ENCODE measurements at places on chromosomes 11 and 22.

- DNase-seq: no peak
Observed at GRCh38 chr22:37187552-37187890, 526 bp downstream of the C1QTNF6 start.

DNA sequence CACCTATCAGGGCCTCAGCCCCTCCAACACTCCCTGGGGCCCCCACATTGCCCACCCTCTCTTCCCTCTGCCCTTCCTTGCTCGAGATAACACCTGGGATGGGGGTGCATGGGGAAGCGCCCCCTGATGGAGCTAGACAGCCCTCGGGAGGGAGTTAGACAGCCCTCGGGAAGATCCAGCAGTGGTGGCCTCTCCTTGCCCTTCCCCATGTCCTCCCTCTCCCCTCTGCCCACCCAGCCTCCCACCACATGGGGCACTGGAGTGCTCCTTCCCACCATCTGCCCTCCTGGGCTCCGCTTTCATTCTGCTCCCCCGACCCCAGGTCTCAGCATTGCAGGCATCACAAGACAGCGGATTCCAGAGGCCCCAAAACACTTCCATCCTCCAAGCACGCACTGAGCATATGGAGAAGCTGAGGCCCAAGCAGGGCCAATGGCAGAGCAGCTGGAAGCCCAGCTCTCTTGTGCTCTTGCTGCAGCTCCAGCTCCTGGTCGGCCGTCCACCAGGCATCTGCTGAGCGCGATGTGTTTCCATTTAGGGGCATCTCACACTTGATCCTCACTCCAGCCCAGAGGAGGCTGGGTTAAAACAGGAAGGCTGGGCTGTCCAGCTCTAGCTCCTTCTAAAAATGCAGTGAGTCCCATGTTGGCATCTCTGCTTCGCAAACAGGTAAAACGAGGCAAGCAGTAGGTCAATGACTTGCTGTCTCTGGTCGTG is 65.6 kb downstream of the IGLL1 start:
- no peak for DNase-seq

GRCh38 chr11:115522302-115522701 is 18.1 kb upstream of the CADM1 start:
- no peak for DNase-seq

DNA sequence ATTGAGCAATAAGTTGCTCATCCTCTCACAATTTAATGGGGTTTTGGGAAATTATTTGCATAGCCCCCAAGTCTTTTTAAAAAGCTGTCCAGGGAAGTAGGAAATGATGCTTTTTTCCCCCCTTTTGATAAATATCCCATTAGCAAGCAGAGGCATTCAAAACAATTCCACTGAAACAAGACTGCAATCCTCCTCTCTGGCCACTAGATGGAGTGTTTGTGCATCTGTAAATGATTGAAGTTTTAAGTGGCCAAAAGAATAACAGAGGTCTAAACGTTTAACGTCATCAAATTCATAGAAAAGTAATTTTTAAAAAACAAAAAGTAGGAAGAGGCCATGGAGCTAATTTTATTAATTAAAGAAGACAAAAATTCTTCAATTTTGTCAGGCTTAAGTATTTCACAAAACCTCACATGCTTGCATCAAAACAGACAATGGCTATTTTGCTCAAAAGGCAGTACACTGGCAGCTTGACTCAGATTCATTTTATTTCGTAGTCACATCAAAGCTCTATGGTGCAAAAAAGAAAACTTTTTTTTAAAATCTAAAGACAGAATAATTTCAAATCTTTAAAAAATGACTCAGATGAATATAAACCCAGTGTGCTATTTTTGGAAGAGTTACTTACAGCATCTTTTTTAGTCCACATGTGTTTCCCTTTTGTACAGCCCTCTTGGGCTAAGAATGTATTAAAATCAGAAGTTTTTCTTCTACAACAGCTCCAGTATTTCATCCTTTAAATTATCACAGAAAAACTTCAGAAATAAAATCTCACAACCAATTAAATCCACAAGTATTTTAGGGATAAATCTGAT is 17.8 kb downstream of the CHORDC1 start:
- DNase-seq: no peak

- DNase-seq: no peak
Observed at GRCh38 chr11:33615751-33616150, 84.9 kb downstream of the C11orf91 start.

- peak; percentile 58 for DNase-seq
Observed at GRCh38 chr11:18706330-18707243, 8.0 kb downstream of the TMEM86A start.

DNA sequence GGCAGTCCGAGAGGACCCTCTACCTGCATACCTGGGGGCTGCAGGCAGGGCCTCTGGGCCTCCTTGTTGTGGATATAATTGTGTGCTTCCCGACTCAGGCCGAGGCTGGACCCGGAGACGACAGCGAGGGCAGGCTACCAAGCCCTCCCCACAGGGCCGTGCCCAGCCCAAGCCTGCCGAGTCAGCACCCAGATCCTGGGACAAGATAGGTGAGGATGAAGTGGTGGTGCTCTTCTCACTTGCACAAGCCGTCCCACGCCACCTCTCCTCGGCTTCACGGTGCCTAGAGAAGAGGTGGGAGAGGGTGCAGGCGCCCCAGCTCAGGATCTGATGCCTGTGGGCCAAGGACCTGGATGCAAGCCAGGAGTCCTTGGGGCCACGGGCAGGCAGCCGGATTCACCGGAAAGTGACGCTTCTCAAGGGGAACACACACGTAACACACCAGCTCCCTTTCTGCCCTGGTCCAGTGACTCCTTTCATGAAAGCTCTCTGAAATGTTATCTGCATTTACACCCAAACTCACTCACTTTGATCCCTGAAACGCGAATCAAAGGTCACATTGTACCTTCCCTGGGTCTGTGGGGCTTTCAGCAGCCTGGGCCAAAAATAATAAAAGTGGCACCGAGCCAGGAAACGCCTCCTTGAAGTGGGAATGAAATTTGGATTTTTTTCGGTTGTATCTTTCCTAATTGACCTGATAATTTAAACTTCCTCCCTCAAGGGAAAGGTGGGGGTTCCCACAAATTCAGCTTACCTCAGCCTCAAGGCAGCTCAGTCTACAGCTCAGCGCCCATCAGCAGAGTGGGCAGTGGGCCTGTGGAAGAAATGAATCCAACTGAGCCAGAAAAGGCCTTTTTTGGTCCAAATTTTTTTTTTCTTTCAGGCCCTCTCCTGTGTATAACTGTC is 1.1 kb upstream of the GNB1L start:
- DNase-seq: peak; percentile 50

- DNase-seq: no peak
Observed at GRCh38 chr22:44775862-44776261, 23.5 kb downstream of the ARHGAP8 start.

- no peak for DNase-seq
Observed at GRCh38 chr11:114399490-114400215, 658 bp downstream of the C11orf71 start.

DNA sequence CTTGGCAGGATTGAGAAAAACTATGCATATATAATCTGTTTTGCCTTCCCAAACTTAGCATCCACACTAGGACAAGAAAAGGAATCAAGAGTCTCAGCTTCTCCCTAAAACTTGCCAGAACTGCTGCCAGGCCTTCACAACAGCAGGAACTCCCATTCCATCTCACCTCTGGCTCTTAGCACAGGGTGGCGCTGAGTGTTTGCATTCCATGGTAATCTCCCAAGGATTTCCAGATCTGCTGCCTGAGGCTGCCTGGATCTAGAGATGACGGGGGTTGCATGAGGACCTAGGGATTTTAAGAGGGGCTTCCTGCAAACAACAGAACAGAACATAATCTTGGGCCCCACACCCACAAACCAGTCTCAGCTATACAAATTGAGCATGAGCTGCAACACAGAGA is 87.1 kb upstream of the OPCML start:
- DNase-seq: no peak

DNA sequence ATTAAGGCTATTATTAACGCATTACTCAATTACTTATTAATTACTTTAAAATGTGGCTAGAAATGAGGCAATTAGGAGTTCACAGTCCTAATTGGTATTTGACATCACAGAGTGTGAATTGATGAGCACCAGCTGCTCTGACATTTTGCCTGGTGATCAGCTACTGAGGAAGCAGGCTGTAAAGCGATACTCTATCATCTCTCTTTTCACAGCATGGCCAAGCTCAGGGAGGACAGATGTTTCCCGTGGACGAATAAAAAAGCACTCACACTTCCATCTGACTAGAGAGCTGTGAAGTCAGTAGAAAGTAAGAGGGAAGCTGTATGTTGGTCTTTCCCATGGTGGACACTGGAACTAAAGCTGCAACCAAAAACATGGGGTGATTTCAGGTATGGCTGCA is 29.1 kb upstream of the SYT9 start:
- DNase-seq: no peak

GRCh38 chr11:63997104-63997700 is 11.0 kb downstream of the OTUB1 start:
- DNase-seq: no peak

DNA sequence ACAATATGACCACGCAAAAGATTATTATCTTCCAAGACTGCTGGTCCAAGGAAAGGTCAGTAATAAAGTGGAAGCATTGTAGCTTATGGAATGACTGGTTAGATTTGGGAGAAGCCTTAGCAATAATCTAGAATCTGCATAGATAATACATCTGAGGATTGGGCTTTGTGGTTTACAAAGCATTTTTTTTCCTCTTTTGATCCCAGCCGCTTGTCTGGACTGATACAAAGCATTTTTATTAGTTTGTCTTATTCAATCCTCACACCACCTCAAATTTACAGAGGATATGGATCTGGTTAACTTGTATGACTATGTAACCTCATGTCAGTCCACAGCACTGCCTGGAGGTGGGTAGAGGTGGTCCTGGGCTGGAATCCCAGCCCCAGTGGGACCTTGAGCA is 990 bp upstream of the THRSP start:
- DNase-seq: no peak

- DNase-seq: no peak
Observed at GRCh38 chr11:78424334-78425270, 7.0 kb upstream of the GAB2 start.

DNA sequence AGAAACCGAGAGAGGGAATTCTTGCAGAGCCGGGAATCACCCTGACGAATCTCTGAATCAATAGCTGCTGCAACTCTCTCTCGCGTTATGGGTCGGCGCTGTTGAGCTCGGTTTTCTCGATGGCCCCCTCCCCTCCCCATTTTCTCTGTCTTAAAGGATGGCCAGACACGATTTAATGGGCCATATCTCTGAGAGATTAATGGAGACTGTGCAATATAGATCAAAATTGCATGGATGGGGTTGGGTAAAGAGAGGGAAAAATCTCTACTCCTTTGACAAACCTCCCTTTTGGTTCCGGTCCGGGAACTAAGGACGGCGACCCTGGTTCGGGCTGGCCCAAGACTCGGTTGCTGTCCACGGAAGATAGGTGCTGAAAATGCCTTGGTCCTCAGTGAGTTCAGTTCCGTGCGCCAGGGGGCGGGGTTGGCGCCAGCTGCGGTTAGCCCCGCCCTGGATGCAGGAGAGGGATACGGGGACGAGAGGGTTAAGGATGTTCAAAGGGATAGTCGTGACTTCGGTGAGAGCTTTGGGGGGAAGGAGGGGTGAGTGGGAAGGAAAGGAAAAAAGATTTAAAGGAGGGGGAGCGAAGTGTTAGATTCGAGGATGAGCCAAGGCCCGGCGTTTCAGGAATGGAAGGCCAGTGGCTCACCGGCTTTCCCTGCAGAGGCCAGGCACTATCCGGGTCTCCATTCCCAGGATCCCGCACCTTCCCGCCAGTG is 103.6 kb upstream of the HSD17B12 start:
- DNase-seq: no peak

DNA sequence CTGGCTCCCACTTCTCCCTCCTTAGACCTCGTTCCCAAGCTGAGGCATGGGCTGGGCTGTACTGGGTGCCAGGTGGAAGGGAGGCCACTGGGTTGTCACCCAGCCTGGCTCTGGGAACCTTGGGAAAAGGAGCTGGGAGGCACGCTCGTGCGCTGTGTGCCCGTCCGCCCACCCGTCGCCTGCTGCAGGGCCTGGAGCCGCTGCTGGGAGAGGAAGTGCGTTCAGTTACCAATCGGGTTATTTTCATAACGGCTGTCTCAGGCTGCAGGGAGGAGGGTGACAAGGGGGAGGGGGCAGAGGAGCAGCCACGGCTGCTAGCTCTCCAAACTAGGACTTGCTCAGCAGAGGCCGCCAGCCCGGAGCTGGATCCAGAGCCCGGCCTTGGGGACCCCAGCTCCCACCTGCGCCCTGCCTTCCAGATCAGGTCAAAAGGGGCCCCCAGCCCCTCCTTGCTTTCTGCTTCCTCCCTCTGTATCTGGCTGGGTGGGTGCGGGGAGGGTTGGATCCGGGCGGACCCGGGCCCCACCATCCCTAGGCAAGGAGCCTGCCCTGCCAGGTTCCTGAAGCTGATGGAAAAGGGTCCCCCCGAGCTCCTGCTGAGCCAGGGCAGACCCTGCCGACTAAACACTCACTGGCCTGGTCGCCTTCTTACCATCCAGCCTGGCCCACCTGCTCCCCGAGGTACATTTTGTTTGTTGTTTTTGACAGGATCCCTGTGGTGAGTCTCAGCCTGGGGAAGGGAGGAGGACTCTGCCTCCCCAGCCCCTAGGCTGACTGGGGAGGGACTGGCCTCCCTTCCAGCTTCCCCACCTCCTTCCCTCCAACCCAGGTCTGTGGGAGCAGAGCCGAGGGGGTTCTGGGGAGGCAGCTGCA is 14.3 kb downstream of the DGKZ start:
- peak; percentile 60 for DNase-seq

- no peak for DNase-seq
Observed at GRCh38 chr11:128574576-128575011, 12.8 kb downstream of the ETS1 start.

DNA sequence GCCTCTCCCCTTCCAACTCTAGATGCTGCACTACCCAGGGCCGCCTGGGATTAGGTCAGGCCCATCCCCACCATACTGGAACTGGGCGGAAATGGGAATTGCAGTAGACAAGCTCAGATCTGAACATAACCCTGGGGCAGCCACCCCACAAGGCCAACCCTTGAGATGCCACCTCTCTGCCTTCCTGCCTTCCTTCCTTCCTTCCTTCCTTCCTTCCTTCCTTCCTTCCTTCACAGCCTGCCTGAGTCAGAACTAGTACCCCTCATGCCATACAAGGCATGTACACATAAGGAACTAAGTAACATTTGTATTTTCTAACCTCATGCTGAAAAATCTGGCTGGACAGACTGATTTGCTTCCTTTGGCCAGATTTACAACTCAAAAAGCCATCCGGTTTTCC is 28.0 kb downstream of the SHISAL1 start:
- no peak for DNase-seq

GRCh38 chr11:100632941-100633452 is 54.1 kb upstream of the ARHGAP42 start:
- DNase-seq: no peak

DNA sequence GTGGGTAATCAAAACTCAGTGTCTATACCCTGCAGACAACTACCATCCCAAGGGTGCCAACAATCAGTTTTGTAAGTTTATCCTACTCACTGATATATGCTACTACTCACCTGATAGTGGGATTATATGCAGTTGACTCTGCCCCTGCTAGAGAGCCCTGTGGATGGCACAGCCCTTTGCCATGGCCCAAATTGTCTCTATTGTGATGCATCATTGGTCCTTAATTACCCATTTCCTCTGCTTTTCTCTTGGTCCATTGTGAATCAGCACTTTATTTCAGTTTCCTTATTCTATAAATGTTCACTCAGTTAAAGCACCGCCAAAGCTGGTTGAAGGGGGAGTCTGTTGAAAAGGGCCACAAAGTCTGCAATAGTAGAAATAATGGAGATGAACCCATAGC is 42.3 kb downstream of the PLAAT5 start:
- no peak for DNase-seq

GRCh38 chr11:134138376-134138775 is 69.5 kb downstream of the JAM3 start:
- DNase-seq: no peak

All from stimulated activated CD4-positive, alpha-beta T cell treated with anti-CD3 and anti-CD28 coated beads, Interleukin-4, amount 100 ng/mL, for 4 hours (primary cell).